ENCODE measurements at places on chromosomes 3 and 15. TPM values are rescaled to one million over a fixed set of nuclear protein-coding genes. Genes with fewer than 3 reads are reported as not detected.

GRCh38 chr3:58008141-58009025 lies at the start of gene FLNB:
Gene FLNB (plus strand): TSS chr3:58008422. CDS start chr3:58008565, 143 bp downstream.
- DNase-seq, result peak; percentile 65

DNA sequence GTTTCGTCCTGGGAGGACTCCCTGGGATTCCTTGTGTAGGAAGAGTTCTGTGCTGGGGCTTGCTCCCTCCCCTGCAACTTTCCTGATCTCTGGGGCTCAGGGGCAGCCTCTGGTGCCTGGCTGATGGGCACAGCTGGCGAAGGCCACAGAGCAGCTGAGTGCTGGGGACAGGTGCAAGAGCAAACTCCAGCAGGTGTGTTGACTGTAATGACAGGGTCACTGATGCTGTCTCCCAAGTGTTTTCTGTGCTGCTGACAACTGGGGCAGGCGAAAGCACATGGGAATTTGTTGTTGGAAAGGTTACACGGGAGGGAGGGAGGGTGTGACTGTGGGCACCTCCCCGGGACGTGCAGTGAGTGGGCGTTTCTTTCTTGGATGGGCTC lies 21.6 kb downstream of the CPN2 start:
- DNase-seq, result no peak

GRCh38 chr3:119600732-119601131 lies 3.0 kb downstream of the PLA1A start:
- DNase-seq, result no peak

GRCh38 chr3:49785565-49786356 lies 581 bp downstream of the IP6K1 start:
- DNase-seq, result peak; percentile 70

- DNase-seq, result no peak
Measured at GRCh38 chr3:14211621-14212020, 33.0 kb downstream of the LSM3 start.

GRCh38 chr15:53843166-53843565 lies 83.7 kb upstream of the WDR72 start:
- no peak for DNase-seq

DNA sequence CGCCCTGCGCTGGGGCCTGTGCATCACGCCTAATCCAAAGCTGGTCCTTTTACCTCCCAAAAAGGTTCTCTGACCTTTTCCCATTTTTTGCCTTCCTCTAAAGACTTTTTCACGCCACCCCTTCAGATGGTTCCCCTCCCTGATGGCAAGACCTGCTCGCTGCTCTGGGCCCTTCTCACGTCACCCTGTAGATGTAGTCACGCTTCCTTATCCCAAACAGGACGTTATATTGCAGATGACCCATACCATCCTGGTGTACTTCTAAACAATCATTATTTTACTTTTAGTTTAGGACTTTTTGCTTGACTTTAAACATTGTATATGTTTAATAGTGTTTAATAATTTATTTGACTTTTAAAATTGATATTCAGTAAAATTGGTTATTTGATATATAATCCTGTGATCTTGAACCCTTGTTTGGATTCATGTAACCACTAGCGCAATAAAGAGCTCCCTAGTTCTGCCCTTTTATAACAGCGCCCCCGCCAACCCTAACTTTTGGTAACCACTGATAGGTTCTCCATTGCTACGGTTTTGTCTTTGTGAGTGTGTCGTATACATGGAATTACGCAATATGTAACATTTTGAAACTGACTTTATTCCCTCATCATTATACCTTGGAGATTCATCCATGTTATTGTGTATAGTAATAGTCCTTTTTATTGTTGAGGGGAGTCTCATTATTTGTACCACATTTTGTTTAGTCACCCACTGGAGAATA lies 159.0 kb upstream of the CHRNA7 start:
- DNase-seq, result no peak

- no peak for DNase-seq
Measured at GRCh38 chr15:38061856-38062649, 127.6 kb downstream of the TMCO5A start.

GRCh38 chr3:43309372-43310305 lies 23.3 kb downstream of the SNRK start:
- no peak for DNase-seq

DNA sequence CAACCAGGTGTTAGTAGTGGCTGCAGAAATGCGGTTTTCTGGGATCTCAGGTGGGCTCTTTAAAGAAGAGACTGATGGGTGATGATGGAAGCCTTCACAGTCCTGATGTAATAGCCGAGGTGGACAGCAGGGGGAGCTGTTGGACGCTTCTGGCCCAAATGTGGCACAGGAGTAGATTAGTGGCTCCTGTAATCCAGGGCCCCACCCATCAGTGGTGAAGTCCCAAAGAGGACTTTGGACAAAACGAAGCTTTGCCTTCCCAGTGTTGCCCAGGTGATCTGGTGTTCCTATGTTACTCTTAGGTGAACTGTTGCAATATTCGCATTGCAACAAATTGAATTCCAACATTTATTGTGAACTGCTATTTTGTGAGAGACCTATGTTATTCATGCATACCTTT lies 31.8 kb upstream of the MYZAP start:
- peak; percentile 9 for DNase-seq

GRCh38 chr3:60086811-60087210 lies 1037.0 kb upstream of the CFAP20DC start:
- no peak for DNase-seq

DNA sequence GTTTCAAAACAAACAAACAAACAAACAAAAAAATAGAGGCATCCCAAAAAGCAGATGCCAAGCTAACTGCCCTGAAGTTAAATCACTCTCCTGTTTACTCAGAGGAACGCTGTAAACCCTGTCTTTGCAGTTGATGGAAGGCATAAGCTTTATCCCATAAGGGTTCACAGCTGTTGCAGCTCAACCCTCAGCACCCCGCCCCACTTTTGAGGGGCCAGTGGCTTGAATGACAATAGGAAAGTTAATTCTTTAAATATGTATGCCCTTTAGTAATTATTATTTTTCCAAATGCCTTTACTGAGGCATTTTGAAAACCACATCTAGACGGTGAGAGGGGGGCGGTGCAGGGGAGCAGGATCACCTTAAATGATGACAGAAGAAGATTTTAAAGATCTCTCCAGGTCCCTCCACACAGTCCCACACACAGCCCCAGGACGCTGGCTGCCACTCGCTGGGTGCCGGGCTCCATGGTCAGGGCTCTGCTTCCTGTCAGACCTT lies 272.1 kb downstream of the FAM43A start:
- no peak for DNase-seq

DNA sequence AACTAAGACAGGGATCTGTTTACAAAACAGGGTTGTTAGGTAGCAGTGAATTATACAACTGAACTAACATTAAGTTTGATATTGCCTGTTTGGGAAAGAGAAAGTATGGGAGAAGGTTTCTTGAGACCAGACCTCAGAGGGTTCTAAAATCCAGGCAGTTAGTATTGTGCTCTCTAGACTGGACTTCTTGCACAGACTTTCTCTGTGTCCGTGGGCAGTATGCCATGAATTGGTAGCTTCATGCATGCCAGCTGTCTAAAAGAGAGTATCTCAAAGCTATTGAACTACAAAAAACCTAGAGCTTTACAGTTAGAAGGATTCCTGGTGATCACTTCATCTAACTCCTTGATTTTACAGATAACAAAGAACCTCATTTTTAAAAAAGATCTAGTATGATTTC lies 12.5 kb downstream of the SAMD7 start:
- DNase-seq, result no peak

- DNase-seq, result no peak
Measured at GRCh38 chr3:44501971-44502370, 24.5 kb upstream of the ZNF445 start.

Gene BNIP2
- 81.9 TPM for total RNA-seq

Gene ACAP2
- 199 TPM for total RNA-seq

Gene COPG1
- total RNA-seq, result 117 TPM

Gene ZNF35
- 24.3 TPM for total RNA-seq

Gene EIF1B
- 55.4 TPM for total RNA-seq

Gene PLA2G4D
- not detected for total RNA-seq

Gene TM4SF18
- total RNA-seq, result 5.6 TPM

Gene TNFSF10
- 4.7 TPM for total RNA-seq

Gene CAMP
- total RNA-seq, result not detected

Gene PRTG
- total RNA-seq, result 3.0 TPM

Gene ENTPD3
- total RNA-seq, result 1.6 TPM

Gene LMCD1
- total RNA-seq, result 2.2 TPM

Gene KBTBD13
- not detected for total RNA-seq
